ENCODE measurements at places on chromosomes 13 and 19.

DNA sequence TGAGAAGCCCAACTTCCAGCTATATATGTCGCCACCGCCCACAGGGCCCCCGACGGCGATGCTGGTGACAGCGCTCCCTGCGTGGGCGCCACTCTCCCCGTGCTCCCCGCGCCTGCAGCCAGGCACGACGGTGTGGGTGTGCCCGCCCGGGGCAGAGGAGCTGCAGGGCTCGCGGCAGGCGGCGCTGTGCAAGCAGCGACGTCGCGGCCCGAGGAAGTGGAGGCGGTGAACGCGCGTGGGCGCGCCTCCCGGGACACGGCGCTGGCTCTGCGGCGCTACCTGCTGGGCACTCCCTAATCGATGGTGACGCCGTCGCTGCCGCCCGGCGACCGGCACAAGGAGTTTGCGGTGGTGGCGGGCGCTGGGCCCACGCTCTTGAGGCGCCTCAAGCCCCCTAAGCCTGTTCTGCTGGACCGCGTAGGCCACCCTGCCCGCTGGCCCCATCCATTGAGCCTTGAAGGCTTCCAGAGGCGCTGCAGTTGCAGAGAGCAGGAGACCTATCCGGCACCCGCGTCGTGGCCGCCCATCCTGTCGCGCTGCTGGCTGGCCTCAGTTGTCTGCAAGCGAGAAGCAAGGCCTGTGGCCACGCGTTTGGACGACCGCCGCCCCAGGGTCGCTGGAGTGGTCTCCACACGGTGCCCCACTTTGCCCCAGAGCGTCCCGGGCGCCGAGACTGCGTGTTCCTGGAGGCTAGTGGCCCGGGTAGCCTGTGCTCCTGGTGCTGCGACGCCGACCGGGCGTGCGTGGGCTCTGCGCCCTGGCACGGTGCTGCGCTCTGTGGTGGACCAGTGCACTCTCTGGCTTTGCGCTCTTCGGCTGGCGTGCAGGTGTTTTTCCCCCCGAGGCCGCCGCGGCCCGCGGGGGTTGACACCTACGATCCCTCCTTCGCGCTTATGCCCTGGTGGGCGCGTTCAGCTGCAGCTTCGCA, 23.1 kb downstream of the LRFN3 start:
- peak; percentile 73 for DNase-seq

DNA sequence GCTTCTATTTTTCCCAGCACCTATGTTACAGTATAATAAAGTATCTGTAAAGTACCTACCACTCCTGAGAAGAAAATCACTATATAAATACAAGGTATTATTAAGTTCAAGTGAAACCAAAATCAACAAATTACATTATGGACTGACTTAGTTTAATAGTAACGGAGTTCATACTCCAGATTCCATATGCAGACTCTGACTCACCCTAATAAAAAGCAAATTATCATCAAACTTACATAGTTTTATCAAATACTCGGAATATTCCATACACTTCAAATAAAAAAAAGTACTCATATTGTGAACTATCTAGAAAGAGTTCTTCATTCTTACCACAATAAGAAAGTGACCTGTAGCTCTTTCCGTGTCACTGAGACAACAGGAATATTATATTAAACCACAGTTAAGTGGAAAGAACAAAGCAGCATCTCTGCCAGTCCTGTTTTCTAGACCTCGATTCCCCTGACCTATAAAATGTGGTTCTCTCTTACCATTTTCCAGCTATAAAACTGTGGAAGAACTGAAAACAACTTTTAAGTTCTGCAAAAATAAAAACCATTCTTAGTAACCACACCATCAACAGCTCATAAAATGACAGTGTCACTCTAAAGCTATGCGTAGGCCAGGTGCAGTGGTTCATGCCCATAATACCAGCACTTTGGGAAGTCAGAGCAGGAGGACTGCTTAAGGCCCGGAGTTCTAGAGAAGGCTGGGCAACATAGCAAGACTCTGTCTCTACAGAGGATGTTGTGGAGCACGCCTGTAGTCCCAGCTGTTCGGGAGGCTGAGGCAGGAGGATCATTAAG, 42.6 kb downstream of the USP12 start:
- DNase-seq, result no peak

- DNase-seq, result no peak
These were observed 15.0 kb upstream of the ALOX5AP start for GRCh38 chr13:30720172-30720869.

DNA sequence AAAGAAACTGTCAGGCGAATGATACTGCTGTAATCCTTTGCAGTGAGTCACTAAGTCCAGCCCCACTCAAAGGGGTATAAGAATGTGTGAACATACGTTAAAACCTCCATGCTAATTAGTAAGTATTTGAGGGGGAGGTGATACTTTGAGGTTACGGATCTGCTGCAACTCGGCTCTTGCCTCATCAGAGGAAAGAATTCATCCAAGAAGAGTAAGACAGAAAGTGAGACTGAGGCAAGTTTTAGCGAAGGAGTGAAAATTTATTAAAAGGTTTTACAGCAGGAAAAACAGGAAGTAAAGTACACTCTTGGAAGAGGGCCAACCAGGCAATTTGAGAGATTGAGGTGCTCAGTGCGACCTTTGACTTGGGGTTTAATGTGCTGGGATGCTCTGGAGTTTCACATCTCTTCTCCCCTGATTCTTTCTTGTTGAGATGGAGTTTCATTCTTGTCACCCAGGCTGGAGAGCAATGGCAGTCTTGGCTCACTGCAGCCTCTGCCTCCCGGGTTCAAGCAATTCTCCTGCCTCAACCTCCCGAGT, 9.8 kb downstream of the CLEC4M start:
- DNase-seq, result no peak

DNA sequence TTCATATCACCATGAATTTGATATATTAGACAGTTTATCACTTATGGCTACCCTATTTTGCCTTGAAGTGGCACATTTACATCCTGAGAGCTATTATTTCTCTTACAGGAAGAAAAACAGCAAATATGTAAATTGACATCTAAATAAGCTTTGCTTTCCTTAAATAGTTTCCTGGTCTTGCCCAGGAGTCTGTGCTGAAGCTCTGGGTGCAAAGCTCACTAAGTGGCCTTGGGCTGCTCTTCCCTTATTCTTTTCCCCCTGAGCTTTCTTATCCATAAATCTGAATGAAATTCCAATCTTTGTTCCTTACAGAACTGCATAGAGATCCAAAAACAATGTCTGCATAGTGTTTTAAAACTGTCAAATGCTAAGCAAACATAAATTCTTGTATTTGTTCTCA, 56.3 kb downstream of the TNFSF13B start:
- no peak for DNase-seq

DNA sequence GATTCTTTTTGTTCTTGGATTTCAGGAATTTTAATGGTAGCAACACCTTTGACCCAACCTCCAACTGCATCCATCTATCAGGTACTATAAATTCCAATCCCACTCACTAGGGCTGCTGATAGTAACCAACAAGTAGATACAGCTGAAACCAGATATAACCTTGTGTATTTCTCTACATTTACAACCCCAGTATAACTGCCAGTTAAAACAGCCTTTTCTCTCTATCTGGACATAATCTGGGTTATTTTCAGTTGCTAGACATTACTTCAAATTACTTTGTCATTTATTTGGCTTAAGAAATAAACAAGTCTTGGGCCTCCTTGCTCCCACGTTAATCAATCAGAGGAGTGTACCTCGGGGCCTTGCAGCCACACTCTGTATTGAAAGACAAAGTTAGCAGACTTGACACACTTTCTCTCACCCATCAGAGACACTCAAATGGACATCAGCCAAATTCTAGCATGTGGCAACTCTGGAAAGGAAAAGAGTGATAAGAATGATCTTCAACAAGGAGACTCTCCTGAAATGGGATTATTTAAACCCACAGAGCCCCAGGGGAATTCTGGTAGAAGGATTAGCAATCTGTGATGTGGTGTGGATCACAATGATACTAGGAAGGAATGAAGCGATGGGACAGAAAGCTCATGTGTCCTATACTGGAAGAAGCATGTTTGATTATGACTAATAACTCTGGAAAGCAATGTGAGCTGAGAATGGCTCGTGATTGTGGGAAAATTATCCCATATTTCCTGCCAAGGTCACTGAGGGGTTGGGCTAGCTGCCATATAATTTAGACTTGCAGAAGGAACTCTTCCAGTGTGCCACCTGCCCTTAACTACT, 157.5 kb downstream of the FLT1 start:
- no peak for DNase-seq

DNA sequence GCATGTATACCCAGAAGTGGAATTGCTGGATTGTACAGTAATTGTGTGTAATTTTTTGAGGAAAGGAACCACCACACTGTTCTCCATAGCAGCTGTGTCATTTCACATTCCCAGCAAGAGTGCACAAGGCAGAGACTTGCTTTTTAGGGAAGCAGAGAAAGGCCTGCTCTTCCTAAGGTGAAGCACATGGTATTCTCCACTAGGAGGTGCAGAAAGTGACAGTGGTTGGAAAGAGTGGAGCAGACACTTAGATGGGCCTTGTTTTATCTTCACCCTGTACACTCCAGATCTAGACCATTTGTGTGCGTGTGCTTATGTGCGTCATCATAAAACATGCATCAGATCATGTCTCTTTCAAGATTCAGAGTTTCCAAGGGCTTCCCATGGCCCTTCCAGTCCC, 35.0 kb downstream of the FAM124A start:
- no peak for DNase-seq

DNA sequence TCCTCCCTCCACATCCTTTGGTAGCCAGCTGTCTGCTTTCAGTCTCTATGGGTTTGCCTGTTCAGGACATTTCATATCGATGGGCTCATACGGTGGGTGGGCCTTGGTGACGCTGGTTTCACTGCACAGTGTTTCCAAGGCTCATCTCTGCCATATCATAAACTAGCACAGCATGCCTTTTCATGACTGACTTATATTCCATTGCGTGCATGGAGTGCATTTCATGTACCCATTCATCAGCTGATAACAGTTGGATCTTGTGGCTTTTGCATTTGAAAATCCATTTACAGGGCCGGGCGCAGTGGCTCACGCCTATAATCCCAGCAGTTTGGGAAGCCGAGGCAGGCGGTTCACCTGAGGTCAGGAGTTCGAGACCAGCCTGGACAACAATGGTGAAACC, 69.9 kb downstream of the TDRD12 start:
- no peak for DNase-seq

- DNase-seq, result no peak
These were observed 2.9 kb downstream of the SLC7A9 start for GRCh38 chr19:32866564-32867265.

DNA sequence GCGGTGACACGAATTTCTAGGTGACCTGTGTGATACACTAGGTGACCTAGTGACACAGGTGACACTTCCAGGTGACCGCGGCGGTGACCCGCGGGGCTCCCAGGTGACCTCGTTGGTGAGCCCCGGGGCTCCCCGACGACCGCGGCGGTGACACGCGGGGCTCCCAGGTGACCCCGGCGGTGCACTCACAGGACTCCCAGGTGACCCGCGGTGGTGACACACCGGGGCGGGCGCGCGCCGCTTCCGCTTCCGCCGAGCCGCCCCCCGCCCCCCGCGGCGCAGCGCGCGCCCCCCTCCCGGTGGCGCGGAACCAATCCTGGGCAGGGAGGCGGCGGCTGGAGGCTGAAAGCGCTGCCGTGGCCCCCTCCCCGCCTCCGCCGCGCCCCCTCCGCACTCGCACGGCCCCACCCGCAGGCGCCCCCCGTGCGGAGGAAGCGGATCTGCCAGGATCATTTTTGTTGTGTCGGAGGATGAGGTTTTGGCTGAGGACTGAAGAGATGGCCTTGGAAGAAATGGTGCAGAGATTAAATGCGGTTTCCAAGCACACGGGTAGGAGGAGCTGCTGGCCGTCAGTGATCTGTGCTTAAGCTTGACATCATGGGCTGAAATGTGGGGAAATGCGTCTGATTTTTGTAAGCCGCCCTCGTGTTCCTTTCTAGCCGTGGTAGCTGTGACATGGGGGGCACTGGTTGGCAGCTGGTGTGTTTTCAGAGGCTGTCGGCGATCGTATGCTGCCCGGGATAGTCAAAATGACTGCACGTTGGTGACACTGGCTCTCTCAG, at the start of gene MCF2L:
Gene MCF2L (plus strand): TSS at position 305 of the 782 bp plus-strand sequence. CDS start 166 bp downstream, at position 471.
- peak; percentile 26 for DNase-seq

DNA sequence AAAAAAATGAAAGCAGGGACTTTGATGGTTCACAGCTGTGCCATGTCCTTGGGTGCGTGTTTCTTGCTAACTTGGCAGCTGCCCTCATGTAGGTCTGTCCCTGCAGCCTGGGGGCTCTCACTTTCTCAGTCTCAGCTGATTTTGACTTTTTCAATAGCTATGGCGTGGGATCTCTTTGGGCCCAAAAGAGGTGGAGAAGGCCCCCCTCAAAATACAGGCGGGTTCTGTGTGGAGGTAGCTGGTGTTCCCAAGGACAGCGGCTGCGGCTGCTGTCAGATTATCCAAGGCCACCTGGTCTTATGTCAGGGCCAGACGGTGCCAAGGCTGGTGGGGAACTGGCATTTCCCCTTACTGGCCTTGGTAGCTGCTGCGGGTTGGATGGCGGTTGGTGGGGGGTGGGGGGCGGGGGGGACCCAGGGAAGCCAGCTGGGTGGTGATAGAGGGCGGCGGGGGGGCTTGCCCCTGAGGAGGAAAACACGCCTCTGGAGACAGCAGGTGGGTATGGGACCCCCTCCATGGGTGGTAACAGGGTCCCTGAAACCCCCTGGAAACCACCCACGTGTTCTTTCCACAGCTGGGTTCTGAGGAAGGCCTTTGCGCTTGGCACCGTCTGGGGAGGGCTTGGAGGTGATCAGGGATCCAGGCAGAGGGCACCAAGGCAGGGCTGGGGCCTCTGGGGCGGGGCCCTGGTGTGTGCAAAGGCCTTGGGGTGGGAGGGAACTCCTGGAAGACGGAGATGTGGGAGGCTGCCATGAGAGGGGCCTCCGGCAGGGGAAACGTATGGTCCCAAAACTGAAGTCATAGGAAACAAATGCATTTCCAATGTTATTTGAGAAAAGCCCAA, 4.1 kb downstream of the TIMM13 start:
- no peak for DNase-seq

DNA sequence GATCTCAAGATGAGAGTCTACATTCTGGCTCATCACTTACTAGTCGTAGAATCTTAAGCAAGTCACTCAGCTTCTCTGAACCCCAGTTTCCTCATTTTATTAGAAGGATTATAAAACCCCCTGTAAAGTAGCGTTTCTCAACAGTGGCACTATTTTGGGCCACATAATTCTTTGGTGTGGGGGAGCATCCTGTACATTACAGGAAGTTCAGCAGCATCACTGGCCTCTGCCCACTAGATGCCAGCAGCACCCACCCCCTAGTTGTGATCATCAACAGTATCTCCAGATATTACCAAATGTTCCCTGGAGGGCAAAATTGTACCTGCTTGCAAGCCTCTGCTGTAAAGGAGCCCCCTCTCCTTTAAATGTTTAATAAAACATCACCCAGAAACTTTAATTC, 22.6 kb downstream of the STARD13 start:
- DNase-seq, result no peak

GRCh38 chr19:31296741-31297390, 52.4 kb downstream of the TSHZ3 start:
- DNase-seq, result no peak

DNA sequence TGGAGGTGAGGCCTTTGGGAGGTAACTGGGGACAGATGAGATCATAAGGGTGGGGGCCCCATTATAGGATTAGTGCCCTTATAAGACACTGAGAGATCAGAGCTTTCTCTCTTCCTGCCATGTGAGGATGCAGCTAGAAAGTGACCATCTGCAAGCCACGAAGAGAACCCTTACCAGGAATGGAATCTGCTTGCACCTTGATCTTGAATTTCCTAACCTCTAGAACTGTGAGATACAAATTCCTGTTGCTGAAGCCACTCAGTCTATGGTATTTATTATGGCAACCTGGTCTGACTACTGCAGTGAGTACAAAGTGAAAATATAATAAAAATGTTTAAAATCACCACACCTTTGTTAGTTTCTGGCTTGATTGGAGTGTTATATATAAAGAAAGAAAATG, 388.0 kb downstream of the LMO7 start:
- DNase-seq, result no peak

Data from activated CD8-positive, alpha-beta memory T cell treated with anti-CD3 and anti-CD28 coated beads for 1 hour (primary cell).